Astrocyte of the spinal cord (primary cell): ENCODE measurements at places on chromosomes 13 and 19.

DNA sequence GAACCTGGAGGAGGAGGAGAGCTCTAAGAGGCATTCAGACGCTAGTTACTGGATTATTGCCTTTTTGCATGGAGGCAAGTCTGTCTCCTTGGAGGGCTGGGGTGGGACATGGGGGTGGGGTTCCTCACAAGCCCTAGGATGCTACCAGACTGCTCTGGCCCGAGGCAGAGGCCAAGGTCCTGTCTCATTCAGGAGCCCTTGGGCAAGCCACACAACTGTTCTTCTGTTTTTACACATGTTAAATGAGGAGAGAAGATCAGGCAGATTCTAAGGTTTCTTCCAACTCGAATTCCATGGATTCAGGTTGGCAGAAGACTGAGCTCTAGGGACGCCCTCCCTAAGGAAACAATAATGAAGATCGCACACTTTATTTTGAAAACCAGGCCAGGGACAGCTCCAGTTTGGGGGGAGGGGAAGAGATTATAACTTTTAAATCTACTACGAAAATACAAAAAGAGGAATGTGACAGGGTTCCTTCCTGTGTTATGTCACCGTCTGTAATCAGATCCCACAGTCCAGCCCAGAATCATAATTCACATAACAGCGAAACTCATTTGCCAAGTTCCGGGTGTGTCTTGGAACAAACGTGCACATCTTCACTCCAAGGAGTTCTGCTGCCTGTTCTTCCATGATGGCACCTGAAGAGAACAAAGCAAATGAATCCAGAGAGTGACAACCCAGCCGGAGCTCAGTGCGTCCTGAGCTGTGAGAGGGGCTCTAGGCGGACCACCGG is 25.2 kb downstream of the IL17D start:
- no peak for DNase-seq

DNA sequence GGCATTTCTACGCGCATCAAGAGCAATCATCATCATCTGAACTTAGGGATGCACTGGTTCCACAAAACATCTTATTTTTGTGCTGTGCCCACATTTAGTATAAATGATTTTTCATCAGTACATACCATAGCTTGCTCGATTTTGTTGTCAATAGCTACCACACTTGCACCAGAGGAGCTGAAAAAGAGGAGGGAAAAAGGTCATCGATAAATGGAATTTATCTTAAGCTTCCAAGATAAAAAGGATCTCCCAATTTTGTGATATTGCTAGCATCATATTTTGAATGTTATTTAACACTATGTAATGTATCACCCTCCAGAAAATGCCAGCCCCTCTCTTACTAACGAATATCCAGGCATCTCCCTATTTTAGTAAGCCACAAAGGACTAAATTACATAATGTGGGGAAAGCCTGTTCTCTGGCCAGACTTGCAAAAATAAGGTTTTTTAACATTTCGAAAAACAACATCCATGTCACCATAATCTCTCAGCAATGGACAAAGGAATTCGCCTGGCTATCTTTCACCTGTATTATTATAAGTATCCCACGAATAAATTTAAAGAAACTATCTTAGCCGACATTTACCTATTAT is 62.4 kb downstream of the SERP2 start:
- no peak for DNase-seq

- DNase-seq = no peak
Measured at GRCh38 chr13:26693749-26694463, 66.7 kb downstream of the GPR12 start.

GRCh38 chr19:1819341-1820255 is 7.5 kb upstream of the ATP8B3 start:
- no peak for DNase-seq

- no peak for DNase-seq
Measured at GRCh38 chr13:50932091-50932490, 22.5 kb downstream of the RNASEH2B start.

DNA sequence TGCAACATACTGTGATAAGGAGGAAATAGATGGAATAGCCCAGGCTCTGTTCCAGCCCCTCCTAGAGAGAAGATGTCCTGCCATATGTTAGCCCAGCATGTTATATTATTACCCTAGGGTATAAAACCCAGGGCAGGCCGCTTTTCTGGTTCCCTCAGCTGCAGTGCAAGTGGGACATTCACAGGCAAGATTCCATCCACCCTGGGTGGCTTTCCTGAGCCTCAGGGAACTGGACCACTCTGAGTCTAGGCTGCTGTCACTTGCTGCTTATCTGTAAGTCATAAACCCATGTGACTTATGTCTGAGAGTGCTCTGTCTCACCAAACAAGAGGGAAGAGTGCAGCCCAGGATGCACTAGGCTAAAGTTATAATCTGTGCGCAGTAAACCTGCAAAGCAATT is 413.2 kb downstream of the MZT1 start:
- no peak for DNase-seq

GRCh38 chr19:1163934-1164683 is 10.0 kb downstream of the SBNO2 start:
- no peak for DNase-seq

DNA sequence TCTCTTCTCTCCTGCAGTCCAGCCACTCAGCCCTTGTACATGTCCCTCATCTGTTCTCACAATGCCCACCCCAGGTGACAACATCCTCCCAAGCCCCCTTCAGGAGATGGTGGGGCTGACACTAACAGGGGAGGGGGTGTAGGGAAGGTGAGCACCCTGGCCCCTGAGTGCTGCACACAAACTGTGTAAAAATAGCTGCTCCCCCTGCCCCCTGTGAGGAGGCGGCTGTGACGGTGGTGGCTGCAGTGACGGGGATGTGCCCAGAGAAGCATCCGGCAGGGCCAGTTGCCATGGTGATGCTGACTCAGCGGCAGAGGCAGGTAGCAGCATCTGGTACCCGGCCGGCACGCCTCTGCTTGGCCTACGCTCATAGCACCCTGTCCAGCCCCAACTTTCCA is 13.0 kb upstream of the JUND start:
- no peak for DNase-seq

- no peak for DNase-seq
Measured at GRCh38 chr19:51521781-51522180, 9.7 kb downstream of the SIGLEC6 start.

DNA sequence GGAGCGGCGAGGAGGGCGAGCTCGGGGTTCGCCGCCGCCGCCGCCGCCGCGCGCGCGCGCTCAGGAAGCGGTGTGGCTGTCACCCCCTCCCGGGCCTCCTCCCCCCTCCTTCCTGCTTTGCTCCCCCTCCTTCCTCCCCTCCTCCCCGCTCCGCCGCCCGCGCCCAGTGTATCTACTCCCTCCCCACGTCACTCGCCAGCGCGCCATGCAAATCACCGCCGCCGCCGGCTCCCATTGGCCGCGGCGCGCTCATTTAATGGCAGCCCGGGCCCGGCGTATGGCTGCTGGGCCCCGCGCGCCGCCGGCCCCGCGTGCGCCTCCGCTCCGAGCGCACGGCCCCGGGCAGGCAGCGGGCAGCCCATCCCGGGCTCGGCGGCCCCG is 335 bp upstream of the SOX1 start:
- peak; percentile 58 for DNase-seq

DNA sequence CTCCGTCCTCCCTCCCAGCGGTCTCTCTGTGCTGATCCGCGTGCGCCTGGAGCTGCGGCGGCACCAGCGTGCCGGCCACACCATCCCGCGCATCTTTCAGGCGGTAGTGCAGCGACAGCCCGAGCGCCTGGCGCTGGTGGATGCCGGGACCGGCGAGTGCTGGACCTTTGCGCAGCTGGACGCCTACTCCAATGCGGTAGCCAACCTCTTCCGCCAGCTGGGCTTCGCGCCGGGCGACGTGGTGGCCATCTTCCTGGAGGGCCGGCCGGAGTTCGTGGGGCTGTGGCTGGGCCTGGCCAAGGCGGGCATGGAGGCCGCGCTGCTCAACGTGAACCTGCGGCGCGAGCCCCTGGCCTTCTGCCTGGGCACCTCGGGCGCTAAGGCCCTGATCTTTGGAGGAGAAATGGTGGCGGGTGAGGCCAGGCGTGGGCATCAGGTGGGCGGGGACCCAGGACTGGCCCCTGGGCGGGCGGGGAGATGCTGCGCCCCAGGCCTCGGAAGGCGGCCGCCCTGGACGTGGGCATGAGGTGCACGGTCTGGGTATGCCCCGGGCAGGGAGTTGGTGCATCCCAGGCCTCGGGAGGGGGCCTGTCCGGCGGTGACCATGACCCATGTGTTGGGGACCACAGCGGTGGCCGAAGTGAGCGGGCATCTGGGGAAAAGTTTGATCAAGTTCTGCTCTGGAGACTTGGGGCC is 16.4 kb downstream of the SLC27A1 start:
- no peak for DNase-seq

GRCh38 chr13:25237083-25237482 is 50.2 kb downstream of the MTMR6 start:
- no peak for DNase-seq

DNA sequence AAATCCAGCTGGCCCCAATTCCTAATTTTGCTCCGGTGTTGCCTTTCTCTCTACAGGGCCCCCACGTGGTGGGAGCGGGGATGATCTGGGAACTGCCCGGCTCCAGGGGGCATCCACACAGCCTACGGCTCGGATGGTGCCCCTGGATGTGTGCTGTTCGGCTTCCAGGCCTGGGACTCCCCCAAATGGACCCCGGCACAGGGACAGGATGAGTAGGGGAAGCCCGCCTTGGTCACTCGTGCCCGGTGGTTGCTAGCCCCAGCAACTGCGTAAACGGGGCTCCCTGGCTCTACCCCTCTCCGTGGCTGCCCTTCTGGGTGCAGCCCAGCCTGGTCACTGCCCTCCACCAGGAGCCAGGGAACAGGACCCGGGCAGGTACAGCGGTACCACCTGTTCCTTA is 111.5 kb downstream of the TEX26 start:
- DNase-seq = no peak

DNA sequence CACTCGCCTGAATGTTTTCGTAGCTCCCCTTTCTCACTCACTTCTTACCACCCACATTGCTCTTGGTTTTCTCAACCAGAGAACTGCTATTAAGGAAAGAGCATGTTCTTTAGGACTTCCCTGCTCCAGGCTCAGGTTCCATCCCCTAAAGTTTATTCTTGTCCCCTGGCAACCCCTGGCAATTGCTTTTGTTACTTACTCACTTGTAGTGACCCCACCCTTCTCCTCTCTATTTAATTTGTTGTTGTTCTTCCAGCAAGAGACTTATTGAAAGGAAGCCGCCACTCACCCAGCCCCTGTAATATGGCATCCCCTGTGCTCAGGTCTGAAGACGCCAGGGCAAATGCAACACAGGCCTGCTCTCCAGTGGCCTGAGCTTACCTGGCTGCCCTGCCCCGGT is 233.7 kb upstream of the SOX21 start:
- DNase-seq = no peak

GRCh38 chr19:45350477-45351058 is 10.0 kb downstream of the KLC3 start:
- no peak for DNase-seq

- no peak for DNase-seq
Measured at GRCh38 chr13:33446821-33447725, 161.5 kb upstream of the STARD13 start.

DNA sequence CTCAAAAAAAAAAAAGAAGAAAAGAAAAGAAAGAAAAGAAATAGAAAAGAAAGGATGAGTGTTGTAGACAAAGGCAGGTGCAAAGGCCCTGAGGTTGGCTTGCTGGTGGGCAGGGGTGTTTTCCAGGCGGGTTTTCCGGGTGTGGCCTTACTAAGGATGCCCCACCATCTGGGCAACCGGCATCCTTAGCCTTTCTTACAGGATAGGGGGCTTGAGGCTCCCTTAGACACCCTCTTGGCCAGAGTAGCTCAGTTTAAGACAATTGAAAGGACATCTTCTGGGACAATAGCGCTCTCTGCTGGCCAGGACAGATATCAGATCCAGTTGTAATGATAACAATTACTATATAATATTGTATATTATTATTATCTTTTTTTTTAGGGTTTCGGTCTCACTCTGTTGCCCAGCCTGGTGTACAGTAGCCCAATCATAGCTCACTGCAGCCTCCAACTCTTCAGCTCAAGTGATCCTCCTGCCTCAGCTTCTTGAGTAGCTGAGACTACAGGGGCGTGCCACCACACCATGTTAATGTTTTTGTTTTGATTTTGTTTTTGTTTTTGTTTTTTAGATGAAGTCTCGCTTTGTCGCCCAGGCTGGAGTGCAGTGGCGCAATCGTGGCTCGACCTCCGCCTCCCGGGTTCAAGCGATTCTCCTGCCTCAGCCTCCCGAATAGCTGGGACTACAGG is 1.4 kb upstream of the QTRT1 start:
- peak; percentile 48 for DNase-seq

DNA sequence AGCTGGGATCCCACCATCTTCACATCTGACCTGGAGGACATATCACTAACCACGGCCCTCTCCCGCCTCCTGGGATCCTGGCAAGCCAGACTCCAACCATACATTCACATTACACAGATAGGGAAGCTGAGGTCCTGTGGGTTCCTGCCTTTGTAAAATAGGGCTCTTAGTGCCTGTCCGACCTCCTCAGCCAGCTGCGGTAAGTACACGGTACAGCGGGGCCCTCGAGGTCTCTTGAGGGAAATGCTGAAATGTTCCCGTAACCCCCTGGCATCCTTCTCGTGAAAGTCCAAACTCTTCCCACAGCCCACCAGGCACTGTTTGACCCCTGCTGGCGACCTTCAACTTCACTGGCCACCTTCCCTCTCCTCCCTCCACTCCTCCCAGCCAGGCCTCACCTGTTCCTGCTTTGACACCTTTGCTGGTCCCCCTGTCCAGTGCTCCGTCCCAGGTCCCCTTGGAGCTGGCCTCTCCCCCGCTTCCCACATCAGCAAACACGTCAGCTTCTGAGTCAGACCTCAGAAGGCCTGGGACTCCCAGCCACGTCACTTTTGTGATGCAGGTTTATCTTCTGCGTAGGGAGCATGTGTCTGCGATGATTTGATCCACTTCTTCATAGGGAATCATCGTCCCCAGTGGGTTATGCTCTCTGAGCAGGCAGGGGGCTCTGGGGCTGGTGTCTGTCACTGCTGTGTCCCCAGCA is 8.8 kb upstream of the GNG7 start:
- peak; percentile 50 for DNase-seq

DNA sequence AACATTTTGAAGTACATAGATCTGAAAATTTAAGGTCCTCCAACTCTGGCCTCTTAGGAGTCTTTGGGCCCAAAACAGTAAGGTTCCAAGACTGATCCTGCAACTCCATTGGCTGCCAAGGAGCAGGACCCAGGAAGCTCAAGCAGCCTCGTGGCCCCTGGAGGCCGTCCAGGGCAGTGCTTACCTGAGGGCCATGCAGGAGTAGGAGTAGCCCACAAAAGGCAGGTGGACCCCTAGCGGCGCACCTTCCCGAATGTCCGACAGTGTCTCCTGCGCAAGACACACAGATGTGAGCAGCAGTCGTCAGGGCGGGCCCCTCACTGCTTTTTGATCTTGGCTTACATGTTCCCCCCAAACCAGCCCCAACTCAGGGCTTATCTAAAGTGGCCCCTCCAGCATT is 5.7 kb upstream of the SIX5 start:
- no peak for DNase-seq

GRCh38 chr13:78129359-78129758 is 210.7 kb upstream of the EDNRB start:
- no peak for DNase-seq

GRCh38 chr19:291561-292280 is 518 bp upstream of the PLPP2 start:
- DNase-seq = no peak
